ENCODE measurements at places on chromosomes 4 and X.

DNA sequence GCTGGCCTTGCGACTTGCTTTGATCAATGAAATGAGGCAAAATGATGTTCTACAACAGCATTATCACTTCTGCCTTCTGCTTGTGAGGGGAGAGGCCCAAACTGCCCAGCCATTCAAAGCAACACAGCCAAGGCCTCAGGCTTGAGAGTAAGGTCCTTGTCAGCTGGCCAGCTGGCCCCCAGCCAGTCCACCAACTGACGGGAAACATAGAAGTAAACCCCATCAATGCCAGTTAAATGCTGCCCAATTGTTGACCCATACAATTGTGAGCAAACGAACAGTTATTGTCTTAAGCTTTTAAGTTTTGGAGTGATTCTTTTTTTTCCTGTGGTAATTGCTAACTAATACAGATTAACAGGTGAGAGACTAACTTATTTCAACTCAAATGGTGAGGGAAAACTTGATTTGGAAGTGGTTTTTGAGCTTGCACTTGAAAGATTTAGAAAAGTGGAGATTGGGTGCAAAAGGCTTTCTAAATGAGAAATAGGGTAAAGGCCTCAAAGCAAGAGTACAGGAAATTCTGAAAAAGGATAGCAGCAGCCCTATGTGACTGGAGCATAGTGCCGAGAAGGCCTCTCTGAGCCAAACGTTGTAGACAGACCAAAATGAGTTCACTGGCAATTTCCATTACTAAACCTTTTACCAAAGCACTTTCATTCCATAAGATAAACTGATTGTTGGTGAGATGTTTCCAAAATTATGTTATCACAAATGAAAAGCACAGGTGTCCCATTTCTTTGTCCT lies 66.9 kb downstream of the ARHGEF38 start:
- no peak for DNase-seq

DNA sequence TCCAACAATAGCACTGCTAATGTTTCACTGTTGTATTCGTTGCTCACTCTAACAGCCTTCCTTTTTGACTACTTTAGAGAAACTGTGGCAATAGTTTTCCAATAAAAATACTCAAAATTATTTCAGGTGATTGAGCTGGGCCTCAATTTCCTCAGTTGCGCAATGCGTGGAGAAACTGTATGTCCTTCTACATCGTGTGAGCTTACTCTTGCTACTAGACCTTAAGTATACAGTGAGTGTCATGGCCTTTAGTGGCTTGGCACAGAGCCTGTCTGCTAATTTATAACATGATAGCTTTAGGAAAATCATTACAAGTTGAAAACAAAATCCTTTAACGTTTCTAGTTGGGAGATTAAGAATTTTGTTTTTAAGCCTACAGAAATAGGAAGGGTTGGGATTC lies 114.5 kb downstream of the COL4A6 start:
- DNase-seq: no peak

DNA sequence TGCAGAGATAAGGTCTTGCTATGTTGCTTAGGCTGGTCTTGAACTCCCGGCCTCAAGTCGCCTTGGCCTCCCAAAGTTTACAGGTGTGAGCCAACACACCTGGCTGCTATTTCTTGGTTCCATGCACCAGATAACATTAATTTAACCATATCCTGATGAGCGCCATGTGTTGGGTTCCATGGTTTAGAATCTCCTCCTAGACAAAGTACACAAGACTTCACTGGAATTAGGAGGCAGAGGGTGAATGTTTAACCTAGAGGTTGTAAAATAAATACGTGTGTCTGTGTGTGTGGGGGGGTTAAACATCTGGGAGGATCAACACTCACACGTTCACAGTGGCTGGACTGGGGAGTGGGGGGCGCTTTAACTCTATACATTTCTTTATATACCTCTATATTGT lies 32.4 kb upstream of the SORCS2 start:
- DNase-seq: no peak

- peak; percentile 85 for DNase-seq
These were observed at the start of gene FREM3 for GRCh38 chr4:143700416-143701352. Gene FREM3 (minus strand): TSS chr4:143700675. CDS start chr4:143700675, 0 bp downstream.

DNA sequence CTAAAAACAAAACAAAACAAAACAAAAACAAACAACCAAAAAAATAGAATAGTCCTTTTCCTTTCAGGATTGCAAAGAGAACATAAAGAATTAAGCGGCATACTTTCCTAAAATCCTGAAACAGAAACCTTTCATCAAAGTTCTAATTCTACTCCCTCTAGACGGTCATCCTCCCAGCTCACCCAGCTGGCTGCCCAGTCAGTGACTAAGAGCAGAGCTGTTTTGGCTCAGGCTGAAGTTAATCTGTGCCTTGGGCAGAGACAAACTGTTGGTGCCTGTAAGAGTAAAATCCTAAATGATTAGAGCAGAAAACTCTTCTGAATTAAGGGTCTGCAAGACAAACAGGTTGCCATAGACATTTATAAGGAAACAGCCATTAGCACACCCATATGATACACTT lies 17.6 kb upstream of the WAS start:
- no peak for DNase-seq

- DNase-seq: no peak
These were observed 40.6 kb downstream of the QRFPR start for GRCh38 chr4:121340247-121340646.

GRCh38 chrX:27057883-27058282 lies 405.3 kb downstream of the PPP4R3C start:
- DNase-seq: no peak

DNA sequence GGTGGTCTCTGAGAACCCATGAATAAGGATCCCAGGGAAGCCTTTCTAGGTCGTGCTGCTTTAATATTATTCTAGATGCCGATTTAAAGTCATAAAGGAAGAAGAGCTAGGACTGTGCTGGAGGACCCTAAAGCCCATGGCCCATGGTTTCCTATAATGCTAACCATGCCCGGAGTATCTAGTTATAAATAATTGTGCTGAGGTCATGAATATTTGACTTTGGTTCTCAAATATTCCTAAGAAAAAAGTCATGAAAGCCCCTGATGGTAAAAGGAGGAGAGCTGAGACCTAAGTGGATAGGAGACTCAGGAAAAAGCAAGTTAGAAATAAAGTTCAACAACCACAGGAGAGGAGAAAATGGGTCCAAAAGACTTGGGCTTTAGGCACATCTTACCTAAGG lies 132.0 kb downstream of the TBL1X start:
- no peak for DNase-seq

DNA sequence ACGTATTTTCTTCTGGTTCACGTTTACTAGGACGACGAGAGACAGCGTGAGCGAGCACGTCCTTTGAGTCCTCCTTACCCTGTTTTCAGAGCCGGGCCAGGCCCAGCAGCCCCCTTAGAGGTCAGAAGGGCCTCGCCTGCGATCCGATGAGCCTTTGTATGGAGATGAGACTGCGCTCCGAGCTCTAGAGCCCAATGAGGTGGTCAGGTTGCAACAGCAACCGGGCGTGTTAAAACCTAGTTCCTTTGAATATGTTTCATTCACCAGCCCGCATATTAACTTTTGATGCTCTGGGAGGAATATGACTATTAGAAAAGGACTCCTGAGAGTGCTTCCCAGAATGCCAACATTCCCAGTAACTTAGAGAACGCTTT lies 55.6 kb upstream of the TADA2B start:
- no peak for DNase-seq
